ENCODE measurements at places on chromosomes 1 and 21.

DNA sequence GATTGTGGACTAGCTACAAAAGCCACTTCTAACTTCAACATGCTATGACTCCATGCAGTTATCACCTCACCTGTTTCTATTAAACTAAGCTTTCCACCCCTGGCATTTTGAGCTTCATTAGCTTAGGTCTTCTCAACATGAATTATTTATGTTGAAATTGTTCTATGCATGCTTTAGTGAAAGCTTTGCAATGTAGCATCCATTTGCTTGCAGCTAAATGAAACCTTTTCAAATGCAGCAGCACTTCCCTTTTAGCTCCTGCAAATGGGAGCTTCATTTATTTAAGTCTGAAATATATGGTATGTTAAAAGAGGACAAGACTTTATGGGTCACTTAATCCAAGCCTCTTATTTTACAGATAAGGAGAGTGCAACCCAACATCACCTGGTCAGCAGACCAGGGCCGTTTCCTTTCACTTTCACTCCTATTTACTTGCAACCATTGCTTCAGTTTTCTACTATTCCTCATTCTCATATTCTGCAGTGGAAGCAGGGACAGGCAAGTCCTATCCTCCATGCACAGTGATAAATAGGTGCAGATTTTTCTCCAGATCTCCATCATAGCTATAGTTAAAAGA, 56.4 kb upstream of the SAMSN1 start:
- DNase-seq: no peak

GRCh38 chr1:91763252-91763651, 122.7 kb downstream of the TGFBR3 start:
- no peak for DNase-seq

GRCh38 chr1:173418107-173418985, 58.8 kb upstream of the PRDX6 start:
- peak; percentile 21 for DNase-seq

DNA sequence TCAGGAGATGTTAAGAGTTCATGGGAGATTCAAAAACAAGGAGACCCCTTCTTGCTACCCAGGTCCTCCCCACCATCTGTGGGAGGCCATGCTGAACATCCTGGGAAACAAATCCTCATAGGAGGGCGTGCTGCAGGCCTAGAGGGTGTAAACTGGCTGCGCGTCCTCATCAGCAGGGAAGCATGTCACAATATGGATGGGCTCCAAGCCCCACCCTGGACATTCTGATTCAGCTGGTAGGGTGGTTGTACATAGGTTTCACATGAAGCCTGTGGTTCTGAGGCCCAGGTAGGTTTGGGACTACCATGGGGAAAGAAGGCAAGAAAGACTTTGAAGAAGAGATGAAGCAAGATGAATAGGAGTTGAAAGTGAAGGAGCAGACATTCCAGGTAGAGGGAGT, 44.6 kb upstream of the IFNLR1 start:
- no peak for DNase-seq

- no peak for DNase-seq
These were observed 18.6 kb downstream of the AZIN2 start for GRCh38 chr1:33099290-33100118.

DNA sequence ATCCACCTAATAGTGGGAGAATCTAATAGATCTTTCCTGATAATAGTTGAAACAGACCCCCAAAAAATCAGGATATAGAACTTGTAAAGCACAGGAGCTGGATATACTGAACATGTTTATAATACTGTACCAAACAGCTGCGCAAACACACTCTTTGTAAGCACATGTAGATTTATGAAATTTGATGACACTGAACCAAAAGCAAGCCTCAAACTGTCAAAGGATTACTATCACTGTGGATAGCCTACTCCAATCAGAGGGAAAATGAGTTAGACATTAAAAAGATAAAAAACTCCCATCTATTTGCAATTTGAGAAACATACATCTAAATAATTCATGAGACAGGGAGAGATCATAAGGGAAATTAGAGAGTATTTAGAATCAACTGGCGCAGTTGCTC, 26.1 kb downstream of the RCAN3 start:
- DNase-seq: peak; percentile 83

DNA sequence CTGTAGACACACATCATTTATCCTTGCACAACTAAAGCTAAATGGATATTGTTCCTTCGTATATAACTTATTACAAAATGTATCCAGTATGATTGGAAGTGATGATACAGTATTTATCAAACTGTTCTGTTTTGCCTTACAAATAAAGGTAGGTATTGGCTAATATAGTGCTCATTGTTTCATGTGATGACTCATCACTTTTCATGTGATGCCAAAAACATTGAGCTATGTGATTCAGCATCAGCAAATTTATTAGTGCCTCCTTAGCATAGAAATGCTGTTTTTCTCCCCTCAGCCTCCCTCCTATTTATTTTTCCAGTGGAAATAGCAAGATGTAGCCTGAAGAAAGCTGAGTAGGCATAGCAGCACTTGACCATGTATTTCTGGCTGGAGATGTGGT, 228.6 kb upstream of the LYPLAL1 start:
- DNase-seq: no peak

- DNase-seq: no peak
These were observed 57.6 kb downstream of the PEX14 start for GRCh38 chr1:10532362-10532761.

GRCh38 chr1:30700528-30701257, 22.7 kb downstream of the MATN1 start:
- DNase-seq: no peak

DNA sequence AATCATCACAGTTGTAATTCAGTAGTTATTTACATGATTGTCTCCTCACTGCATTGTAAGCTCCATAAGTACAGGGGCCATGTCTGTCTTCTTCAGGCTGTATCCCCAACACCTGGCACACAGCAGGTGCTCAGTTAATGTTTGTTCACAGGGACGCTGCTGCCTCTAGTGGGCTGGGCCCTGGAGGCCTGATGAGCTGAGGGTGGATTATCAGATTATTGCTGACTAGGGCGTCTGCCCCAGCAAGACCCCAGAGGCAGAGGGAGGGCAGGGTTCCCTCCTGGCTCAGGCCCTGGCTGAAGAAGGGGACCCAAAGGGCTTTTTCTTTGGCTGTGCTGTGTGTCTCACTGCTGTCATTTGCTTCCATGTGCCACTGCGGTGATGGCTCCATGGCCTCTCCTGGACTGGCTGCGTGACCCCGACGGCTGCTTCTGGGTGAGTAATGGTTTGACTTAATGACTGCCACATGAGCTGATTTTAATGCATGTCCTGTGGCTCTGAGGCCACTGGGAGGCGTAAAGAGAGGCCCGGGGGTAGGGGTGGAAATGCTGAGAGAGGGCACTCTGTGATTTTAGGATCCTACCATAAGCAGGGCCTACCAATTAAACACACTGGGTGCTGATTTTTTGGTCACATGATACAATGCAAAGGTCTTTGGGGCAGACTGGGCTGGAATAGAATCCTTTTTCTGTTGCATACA, 20.8 kb upstream of the EPB41 start:
- peak; percentile 62 for DNase-seq

DNA sequence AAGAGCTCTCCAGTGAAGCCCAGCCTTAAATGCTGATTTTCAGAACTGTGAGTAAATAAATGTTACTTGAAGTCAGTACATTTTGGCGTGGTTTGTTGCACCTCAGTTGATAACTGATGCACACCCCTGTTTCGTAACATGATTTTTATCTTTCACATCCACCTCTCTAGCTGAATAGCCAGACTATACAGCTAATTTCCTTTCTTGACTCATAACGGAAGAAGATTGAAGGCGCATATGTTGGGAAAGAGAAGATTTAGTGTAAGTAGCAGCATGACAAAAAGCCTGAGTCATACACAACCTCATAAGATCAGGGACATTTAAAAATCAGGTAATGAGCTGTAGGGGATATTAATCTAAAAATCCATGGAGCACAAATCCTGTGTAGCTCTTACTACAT, 716.2 kb upstream of the ZP4 start:
- DNase-seq: no peak

DNA sequence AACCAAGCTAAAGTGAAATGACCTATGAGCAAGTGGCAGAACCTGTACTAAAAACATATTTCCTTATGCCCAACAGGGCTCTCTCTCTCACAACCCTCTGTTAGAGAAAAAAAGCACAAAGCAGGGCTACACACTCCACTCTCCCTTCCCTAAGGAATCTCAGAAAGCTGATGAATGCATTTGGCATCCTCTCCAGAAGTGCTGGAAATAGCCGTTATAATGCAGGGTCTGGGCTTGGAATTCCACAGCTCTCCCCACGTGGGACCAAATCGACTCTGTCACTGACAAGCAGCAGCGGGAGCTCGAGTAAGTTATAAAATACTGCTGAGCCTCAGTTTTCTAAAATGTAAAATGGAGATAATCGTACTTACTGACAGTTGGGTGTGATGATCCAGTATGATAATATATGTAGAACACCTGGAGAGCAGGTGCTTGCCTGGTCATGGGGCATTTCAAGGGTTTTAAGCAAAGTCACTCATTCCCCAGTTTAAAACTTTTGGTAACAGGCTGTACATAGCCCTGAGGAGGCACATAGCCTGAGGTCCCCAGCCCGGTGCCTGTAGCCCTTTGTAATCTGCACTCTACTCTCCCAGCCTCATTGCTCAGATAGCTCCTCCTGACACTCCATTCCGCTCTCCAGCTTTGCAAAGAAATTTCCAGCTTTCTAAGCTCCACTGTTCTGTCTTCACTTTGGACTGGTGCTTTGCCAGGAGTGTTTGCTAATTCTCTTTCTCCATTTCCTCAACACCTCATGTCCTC, 175.6 kb upstream of the DAB1 start:
- DNase-seq: no peak

GRCh38 chr1:162674034-162674608, 41.9 kb downstream of the DDR2 start:
- DNase-seq: no peak

DNA sequence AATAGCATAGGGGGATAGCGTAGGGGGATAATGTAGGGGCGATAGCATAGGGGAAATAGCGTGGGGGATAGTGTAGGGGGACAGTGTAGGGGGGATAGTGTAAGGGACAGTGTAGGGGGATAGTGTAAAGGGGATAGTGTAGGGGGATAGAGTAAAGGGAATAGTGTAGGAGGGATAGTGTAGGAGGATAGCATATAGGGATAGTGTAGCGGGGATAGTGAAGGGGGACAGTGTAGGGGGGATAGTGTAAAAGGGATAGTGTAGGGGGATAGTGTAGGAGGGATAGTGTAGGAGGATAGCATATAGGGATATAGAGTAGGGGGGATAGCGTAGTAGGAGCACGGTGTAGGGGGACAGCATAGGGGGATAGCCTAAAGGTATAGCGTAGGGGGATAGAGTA, 14.1 kb upstream of the ARF1 start:
- DNase-seq: no peak

DNA sequence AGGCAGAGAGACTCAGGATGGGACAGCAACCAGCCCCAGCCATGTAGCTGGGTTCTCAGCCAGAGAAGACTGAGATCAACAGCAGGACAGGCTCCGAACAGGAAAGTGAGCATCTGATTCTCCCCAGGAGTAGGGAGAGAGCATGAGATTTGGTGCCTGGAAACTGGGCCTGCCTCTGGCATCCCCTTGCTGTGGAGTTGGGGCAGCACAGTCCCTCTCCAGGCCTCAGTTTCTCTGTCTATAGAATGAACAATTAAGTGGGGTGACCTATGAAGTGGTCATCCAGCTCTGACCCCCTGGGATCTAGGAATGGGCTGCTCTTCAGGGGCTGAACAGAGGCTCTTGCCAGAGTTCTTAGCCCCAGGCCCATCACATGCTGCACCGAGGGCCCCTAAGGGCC, 55.6 kb downstream of the KLHDC7A start:
- no peak for DNase-seq

DNA sequence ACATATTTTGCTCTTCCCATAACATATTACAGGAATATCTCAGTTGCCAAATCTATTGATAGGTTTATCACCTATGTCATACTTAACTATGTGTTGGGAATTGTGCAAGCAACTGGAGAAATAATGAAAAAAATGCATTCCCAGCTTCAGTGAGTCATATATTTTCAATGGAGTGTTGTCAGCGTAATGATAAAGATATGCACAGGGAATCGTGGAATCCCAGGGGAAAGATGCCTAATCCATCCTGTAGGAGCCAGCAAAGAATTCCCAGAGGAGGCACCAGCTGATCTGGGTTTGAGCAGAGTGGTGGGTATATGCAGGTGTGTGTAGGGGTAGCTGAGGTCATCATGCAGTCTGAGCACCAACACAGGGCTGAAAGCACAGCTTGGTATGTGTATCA, 213.3 kb upstream of the DAB1 start:
- no peak for DNase-seq

GRCh38 chr1:93489756-93490155, 41.8 kb downstream of the FNBP1L start:
- DNase-seq: no peak

- peak; percentile 17 for DNase-seq
These were observed 181.3 kb upstream of the DMRTA2 start for GRCh38 chr1:50604580-50604979.

DNA sequence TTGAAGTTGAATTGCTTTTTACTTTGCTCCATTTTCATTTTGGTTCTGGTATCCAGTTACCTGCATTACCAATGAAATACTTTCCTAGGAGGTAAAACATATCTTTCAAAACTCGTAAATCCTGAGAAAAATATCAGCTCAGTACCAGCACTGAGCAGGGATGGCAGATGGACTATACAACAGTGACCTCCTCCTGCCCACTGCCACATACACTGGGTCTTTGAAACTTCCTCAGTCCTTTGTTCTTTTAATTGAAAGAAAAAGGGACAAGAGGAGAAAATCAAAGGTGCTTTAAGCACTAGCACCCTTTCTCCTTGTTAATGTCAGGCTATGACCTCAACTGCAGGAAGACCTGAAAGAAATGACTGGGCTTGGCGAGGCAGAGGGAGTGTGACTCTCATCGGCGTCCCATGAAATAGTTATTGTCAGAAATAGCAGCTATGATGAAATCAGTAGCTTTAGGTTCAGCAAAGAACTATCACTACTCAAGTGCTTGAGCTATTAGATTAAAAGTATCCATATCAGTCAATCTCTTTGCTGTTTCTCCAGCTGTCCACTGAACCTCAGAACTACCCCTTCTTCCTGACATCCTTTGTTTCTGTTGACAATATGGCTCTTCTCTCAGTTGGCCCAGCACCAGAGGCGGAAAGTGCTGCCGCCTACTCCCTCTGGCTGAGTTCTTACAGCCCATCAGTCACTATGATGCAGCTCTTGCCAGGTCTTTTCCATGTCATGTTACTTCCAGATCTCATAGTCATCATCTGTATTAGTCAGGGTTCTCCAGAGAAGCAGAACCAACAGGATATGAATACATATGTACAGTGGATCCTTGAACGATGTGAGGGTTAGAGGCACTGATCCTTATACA, 207.0 kb upstream of the MAP1LC3C start:
- no peak for DNase-seq

DNA sequence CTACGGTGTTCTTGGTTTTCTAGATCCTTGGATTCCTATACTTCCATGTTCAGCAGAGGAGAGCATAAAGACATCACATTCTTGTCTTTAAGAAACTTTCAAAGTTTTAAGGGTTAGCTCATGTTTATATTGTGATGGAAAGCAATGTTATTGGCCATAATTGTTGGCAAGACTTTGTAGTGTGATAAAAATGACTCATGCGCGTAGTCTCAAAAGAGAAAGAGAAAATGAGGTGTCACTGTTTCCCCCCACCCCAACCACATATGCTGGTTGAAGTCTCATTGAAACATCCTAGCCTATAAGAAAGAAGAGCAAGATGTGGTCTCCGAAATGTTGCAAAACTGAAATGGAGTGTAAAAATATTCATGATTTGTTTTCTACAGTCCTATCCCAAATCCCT, 348.8 kb downstream of the PTBP2 start:
- no peak for DNase-seq

GRCh38 chr1:206703661-206704060, 19.0 kb downstream of the MAPKAPK2 start:
- DNase-seq: no peak

All from NCI-H146 (cell line).